Esophagus mucosa (tissue), 1 donor: ENCODE measurements at places on chromosomes 2 and 18. TPM values are rescaled to one million over a fixed set of nuclear protein-coding genes. Genes with fewer than 3 reads are reported as not detected.

Gene RTP5
- total RNA-seq: not detected

Gene SCN2A
- total RNA-seq: 0.04 TPM

Gene FAM161A
- 1.3 TPM for total RNA-seq

Gene AMMECR1L
- total RNA-seq: 8.5 TPM

Gene NFU1
- 26.6 TPM for total RNA-seq

Gene IL36G
- total RNA-seq: 27.4 TPM

Gene SLC14A1
- total RNA-seq: 0.52 TPM

Gene COLEC12
- total RNA-seq: 0.68 TPM

Gene GAL3ST2
- not detected for total RNA-seq

Gene HRH4
- total RNA-seq: 0.28 TPM

Gene C1GALT1C1L
- 0.16 TPM for total RNA-seq

Gene COX7A2L
- total RNA-seq: 79.1 TPM

Gene RSAD2
- 1.6 TPM for total RNA-seq

Gene PNPT1
- total RNA-seq: 18.4 TPM

Gene REG3G
- total RNA-seq: not detected

Gene ZFAND2B
- 41.1 TPM for total RNA-seq

Gene PXDN
- 7.1 TPM for total RNA-seq

Gene VRK2
- 32.6 TPM for total RNA-seq

Gene PDCD1
- total RNA-seq: 0.20 TPM

Gene RUFY4
- 0.12 TPM for total RNA-seq

Gene IL1A
- total RNA-seq: 9.4 TPM

Gene TUBB6
- total RNA-seq: 201 TPM

Gene BBS5
- 3.5 TPM for total RNA-seq

Gene CAPN14
- 191 TPM for total RNA-seq

Gene ALLC
- total RNA-seq: not detected

Gene FIGN
- total RNA-seq: 1.0 TPM

Gene GNAL
- total RNA-seq: 8.8 TPM

Gene CPLX4
- total RNA-seq: not detected

Gene RIT2
- total RNA-seq: not detected

Gene ASB18
- total RNA-seq: not detected

Gene SDC1
- 477 TPM for total RNA-seq

Gene FLACC1
- total RNA-seq: 0.56 TPM

Gene ACTR2
- 177 TPM for total RNA-seq

Gene B3GNT7
- 5.5 TPM for total RNA-seq

Gene HOXD4
- 0.36 TPM for total RNA-seq

Gene TMEM247
- not detected for total RNA-seq

Gene THSD7B
- total RNA-seq: 0.88 TPM

Gene MSTN
- 0.08 TPM for total RNA-seq

Gene UNC80
- 0.04 TPM for total RNA-seq

Gene CCBE1
- total RNA-seq: 0.40 TPM

Gene RAB12
- 29.4 TPM for total RNA-seq

Gene RPS27A
- 846 TPM for total RNA-seq

Gene GKN2
- total RNA-seq: not detected

Gene CCDC74A
- 1.4 TPM for total RNA-seq

Gene AAMP
- 67.0 TPM for total RNA-seq

Gene ORC2
- total RNA-seq: 21.8 TPM

Gene NFATC1
- total RNA-seq: 1.8 TPM

Gene CABLES1
- 7.8 TPM for total RNA-seq

Gene ST6GAL2
- total RNA-seq: 2.5 TPM

Gene PRKD3
- total RNA-seq: 17.4 TPM

Gene DOK1
- total RNA-seq: 0.56 TPM

Gene SLC9A2
- total RNA-seq: 0.20 TPM

Gene G6PC2
- not detected for total RNA-seq

Gene CFC1
- total RNA-seq: not detected

Gene TWIST2
- total RNA-seq: 0.48 TPM

Gene CRYGC
- not detected for total RNA-seq

Gene DNAJC5G
- not detected for total RNA-seq

Gene HOXD9
- total RNA-seq: 1.1 TPM

Gene SLC5A7
- total RNA-seq: not detected
